Stimulated activated CD4-positive, alpha-beta T cell treated with anti-CD3 and anti-CD28 coated beads, Interleukin-4, amount 100 ng/mL, for 24 hours (primary cell): ENCODE measurements at places on chromosomes 2 and 18.

DNA sequence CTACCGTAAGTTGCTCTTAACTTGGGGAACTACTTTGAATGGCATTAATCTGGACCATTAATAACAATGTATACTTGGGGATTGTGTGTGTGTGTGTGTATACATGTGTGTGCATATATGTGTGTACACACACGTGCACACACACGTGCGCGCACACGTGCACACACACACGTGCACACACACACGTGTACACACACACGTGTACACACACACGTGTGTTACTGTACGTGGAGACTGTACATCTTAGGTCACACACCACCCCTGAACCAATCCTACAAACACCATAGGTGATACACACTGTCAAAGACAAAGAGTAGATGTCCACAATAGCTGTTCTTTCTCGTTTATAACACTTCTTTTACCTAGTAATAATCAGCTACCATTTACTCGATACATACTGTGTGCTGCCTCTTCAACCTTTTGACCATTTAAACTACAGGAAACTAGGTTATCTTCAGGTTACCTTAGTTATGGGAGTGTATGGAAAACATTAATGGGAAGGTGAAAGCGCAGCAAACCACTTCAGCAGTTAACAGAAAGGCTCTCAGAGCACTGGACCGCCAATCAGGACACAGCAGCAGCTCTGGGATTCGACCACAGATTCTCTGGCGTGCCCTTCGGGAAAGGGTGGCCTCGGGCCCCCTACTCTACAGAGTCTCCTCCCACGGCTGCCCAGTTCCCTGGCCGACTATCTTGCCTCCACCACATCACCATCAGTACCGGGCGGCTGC lies 894 bp upstream of the GCC2 start:
- DNase-seq = no peak

GRCh38 chr2:149047118-149047517 lies 8.6 kb downstream of the LYPD6B start:
- DNase-seq = no peak

GRCh38 chr2:226679389-226680065 lies 120.1 kb downstream of the IRS1 start:
- no peak for DNase-seq

- no peak for DNase-seq
These were observed 24.2 kb downstream of the ITGB1BP1 start for GRCh38 chr2:9398881-9399780.

- DNase-seq = no peak
These were observed 47.5 kb downstream of the INHBB start for GRCh38 chr2:120393456-120393855.

GRCh38 chr2:227473122-227473461 lies 1.1 kb downstream of the AGFG1 start:
- DNase-seq = no peak

DNA sequence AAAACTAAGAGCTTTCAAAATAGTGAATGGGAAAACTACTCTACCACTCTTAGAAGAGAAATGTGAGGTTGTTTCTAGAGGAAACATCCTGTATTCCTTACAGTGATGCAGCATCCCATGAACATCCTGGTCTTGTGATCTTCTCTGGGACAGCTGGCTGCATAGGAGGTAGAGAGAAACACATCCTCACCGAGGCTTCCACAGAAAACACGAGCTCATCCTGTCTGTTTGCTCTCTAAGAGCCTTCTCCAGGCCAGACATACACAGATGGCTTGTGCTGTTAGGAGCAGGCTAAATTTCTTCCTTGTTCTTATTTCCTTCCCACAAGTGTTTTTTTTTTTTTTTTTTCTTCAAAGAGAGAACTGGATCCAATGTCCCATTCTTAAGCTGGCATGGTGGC lies 14.7 kb upstream of the FZD7 start:
- no peak for DNase-seq

DNA sequence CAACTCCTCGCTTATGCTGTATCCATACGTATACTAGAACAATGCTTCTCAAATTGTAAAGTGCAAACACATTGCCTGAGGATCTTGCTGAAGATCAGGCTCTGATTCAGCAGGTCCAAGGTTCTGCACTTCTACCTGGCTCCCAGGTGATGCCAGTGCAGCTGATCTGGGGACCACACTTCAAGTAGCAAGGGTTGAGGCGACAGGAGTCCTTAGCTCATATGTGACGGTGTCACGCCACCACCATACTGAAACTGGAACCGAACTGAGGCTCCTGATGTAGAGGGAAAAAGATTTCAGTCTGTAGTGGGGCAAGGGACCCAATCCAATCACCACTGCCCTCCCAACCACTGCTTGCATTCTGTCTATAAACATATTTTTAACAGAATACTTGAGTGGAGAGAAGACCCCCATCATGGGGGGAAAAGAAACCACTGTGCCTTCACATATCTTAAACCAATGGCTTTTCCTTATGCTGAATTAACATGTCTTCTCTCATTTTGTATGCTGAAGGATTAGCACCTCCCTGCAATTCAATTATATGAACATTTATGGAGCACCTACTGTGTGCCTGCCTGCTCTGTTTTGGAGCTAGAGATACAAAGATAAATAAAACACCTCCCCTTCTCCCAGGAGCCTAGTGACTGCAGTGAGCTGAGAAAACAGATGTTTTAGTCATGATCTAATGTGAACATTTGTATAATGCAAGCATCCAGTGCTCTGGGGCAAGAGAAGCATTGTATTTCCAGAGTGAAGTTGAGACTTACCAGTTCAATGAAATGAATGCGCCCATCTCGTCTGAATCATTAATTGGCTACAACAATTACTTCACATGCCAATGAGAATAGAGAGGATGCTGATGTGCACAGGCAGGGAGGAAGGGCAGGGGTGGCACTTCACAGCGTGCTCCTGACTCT lies 6.6 kb upstream of the ASAP2 start:
- no peak for DNase-seq

- no peak for DNase-seq
These were observed 31.9 kb upstream of the EML6 start for GRCh38 chr2:54691445-54692135.

GRCh38 chr2:241904011-241904718 lies 34.6 kb downstream of the RTP5 start:
- DNase-seq = no peak

DNA sequence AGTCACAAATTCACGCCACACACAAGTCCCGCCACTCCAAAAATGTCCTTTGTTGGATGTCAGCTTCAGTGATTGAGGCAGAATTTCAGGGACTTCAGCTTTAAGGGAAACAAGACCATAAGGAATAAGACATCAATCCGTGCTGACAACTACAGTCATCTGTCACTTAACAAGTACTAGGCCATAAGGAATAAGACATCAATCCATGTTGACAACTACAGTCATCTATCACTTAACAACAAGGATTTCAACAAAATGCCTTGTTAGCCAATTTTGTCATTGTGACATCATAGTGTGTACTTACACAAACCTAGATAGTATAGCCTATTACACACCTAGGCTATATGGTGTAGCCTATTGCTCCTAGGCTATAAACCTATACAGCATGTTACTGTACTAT lies 58.0 kb downstream of the ANTXR1 start:
- DNase-seq = no peak

DNA sequence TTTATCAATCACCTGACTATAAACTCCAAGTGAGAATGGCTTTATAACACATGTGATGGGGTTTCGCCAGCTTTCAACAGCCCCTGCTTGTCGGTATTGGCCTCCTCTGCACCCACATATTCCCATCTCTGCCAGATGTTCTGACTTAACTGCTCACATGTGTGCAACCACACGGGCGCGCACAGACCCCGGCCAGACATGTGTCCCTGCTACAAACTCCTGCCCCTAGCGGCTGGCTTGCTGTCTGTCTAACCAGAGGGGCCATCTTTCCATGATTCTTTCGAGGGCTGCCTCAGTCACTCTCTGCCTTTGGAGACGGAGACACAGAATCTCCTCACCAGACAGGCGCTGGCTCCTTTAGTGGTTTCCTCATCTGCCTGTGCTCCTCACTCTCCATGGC lies 15.3 kb downstream of the STON1 start:
- DNase-seq = no peak

- DNase-seq = no peak
These were observed 656.9 kb downstream of the EPHA4 start for GRCh38 chr2:220915092-220915623.

DNA sequence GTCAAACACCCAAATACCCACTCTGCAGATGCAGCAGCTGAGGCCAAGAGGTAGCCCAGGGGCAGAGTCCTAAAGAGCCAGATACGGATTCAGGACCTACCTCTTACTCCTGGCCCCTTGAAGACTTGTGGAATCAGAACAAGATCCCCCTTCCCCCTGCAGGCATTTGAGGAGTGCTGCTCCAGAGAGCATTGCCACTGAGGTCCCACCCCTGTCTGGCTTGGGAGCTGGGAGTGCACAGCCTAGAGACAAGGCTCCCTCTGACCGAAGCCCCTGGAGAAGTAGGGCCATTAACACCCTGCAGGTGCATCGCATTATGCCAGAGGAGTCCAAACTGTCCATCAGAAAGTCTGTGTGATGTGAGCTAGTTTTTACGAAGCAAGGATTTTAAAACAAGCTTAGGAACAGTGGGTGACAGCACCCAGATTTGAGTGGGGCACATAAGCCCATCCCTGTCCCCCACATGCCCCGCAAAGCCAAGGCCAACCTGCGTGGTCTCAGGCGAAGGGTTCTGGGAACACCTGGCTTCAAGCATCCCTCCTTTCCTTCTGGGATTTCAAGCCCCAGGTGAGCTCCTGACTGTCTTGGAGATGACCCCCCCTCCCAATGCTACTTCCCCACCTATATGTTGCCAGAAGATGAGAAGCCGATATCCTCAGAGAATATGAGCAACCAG lies 48.4 kb downstream of the MTERF4 start:
- DNase-seq = no peak

DNA sequence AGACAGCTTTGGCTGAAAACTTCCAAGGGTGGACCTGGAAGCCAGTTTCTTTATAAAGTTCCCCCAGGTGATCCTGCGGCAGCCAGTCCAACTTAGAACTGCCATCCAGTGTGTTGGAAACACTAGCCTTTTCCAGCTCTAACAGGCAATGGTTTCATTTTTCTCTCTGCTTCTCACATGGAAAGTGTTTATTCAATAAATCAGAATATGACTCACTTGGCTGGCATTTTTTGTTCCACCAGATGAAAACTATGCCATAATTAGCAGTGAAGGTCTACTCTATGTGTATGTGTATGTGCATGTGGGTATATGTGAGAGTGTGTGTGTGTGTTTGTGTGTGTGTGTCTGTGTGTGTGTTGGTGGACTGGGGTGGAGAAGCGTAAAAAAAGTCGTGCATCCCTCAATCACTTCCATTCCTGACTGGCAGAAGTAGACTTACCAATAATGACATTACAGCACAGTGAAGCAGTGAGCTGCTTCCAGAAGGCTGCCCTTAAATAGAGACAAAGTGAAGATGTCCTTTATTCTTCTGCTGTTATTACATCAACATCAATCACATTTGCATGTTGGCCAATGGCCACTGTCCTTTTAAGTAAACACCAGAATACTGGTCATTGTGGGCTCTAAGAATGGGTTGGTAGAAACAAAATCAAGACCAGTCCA lies 90.9 kb upstream of the SETBP1 start:
- no peak for DNase-seq

DNA sequence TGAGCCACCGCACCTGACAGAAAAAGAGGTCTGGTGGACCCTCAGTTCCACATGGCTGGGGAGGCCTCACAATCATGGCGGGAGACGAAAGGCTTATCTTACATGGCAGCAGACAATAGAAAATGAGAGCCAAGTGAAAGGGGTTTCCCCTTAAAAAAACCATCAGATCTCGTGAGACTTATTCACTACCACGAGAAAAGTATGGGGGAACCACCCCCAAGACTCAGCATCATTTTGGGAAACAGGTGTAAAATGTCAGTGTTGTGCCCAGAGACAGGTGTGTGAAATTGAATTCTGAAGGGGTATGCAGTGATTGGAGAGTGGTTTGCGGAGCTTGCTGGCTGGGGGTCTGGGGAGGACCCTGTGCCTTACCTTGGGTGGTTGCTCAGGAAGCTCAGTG lies 4.6 kb upstream of the D2HGDH start:
- no peak for DNase-seq

GRCh38 chr2:25043241-25043867 lies 1.5 kb downstream of the EFR3B start:
- peak; percentile 60 for DNase-seq

- DNase-seq = peak; percentile 68
These were observed 1.7 kb upstream of the GCG start for GRCh38 chr2:162153608-162154224.

GRCh38 chr2:107361751-107362381 lies 464.8 kb upstream of the RGPD4 start:
- DNase-seq = no peak

- DNase-seq = no peak
These were observed 105.6 kb downstream of the CRIM1 start for GRCh38 chr2:36461039-36461681.
